ENCODE measurements at places on chromosomes 4 and X. TPM values are rescaled to one million over a fixed set of nuclear protein-coding genes. Genes with fewer than 3 reads are reported as not detected.

The PAGE2 gene
- total RNA-seq: not detected

The CSAG3 gene
- total RNA-seq: not detected

The PRKG2 gene
- total RNA-seq: 0.92 TPM

The SPARCL1 gene
- total RNA-seq: 395 TPM

The ADD1 gene
- total RNA-seq: 199 TPM

The SNCA gene
- total RNA-seq: 17.7 TPM

The PPEF1 gene
- total RNA-seq: 1.5 TPM

The GYG2 gene
- 1.6 TPM for total RNA-seq

All from tongue (tissue), 3 donors.